ENCODE measurements at places on chromosomes 12 and 14.

- no peak for DNase-seq
These were observed 535.7 kb upstream of the FBXO33 start for GRCh38 chr14:39967885-39968284.

- DNase-seq = no peak
These were observed 14.0 kb downstream of the OR6S1 start for GRCh38 chr14:20627346-20628027.

GRCh38 chr12:30820406-30820946 lies 65.7 kb upstream of the CAPRIN2 start:
- no peak for DNase-seq

DNA sequence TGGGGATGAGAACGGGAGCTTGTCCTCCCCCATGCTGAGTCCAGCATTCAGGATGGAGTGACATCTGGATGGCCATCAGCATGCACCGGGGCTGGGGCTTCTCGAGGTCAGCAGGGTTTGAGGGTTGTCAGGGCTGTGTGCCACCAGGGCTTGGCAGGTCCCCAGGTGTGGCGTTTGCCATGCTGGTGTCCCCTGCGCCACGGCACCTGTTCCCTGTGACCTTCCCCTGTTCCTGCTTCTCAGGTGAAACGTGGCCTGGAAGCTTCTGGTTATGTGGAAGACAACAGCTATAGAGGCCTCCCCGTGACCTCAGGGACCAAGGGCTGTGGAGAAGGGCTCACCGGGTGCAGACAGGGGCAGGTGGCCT lies 152.4 kb downstream of the KIF26A start:
- DNase-seq = no peak

- no peak for DNase-seq
These were observed 61.2 kb upstream of the DYNC1H1 start for GRCh38 chr14:101903111-101903561.

GRCh38 chr12:70971001-70971794 lies 50.7 kb upstream of the PTPRR start:
- DNase-seq = no peak

DNA sequence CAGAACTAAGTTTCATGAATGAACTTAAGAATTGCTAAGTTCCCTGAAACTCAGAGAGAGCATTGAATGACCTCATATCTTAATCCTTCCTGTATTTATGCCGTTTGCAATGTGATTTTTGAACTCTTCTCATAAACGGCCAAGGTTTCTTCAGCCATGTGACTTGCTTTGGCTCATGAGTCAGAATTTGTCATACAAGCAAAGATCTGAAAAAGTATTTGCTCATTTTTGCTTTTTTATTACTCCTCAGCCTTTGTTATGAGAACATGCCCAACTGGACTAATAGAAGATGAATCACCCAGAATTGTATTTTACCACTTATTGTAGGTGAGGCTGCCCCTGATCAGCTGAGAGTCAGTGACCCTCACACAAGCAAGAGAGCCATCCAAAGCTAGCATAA lies 693.8 kb downstream of the BCL11B start:
- DNase-seq = no peak

GRCh38 chr14:39229601-39230110 lies 4.1 kb upstream of the MIA2 start:
- DNase-seq = no peak
